AG09319 (cell line): ENCODE measurements at places on chromosomes 1 and 21.

- DNase-seq, result no peak
Measured at GRCh38 chr1:159177272-159177907, 6.0 kb downstream of the CADM3 start.

- DNase-seq, result no peak
Measured at GRCh38 chr21:36532769-36533467, 53.0 kb upstream of the CLDN14 start.

GRCh38 chr1:203227371-203228083 lies 1.9 kb downstream of the CHIT1 start:
- no peak for DNase-seq

DNA sequence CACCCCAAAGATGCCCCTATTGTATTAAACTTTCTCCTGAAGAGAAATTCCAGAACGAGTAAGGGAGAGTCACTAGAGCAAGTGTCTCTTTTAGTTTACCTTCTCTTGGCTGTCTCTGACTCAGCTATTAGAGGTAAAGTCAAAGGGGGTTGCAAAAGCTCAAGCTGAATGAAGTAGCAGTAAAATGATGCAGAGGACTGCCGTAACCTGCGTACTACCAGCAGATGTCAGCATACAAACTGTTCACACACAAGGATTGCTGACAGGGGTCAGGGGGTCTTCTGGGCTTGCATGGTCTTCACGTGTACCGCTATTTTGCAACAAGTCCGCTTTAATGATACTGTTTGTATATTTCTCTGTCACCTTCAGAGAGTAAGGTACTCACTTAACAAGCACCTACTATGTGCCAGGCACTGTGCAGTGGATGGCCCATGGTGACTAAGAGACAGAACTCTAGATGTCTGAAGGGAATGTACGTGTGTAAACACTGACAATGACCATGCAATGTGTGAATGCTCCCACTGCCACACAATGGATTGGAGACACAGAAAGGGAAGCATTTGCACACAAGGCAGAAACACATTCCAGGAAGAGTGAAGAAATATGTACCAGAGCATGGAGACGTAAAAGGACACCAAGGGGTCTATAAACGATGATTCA lies 34.9 kb downstream of the CHML start:
- no peak for DNase-seq

GRCh38 chr21:39660191-39660980 lies 47.6 kb downstream of the B3GALT5 start:
- DNase-seq, result peak; percentile 32

DNA sequence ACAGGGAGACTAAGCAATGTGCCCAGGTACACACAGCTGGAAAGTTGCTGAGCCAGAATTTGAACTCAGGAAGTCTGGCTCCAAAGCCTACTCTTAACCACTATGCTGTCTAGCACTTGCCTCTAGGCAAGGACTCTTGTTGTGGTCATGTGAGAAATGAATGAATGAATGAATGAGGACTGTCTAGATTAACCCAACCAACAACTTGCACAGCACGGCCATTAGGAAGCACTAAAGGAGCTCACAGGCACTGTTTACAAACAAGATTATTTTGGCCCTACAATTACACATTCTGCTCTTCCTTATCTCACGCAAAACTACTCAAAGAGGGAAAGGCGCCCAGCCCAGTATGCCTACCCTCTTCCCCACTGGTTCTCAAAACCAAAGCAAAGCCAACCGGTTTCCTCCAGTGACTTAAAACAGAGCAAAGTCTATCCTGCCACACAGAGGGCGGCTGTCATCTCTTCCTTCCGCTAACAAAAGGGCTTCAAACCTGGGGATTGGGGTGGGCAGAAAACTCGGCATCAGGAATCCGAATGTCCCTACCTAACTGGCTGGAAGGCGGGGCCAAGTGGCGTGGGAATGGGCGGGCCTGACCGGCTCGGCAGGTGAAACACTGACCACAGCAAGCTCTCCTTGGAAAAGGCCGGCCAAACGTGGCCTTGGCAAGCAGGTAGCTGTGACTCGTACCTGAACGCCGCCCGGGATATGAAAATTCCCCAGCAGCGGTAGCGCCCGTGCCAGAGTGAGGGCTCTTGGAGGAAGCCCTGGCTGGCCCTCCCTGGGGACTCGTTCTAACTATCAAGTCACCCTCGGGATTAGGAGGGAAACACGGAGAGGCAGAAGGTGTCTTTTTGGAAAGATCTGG lies 948 bp downstream of the STK40 start:
- no peak for DNase-seq

DNA sequence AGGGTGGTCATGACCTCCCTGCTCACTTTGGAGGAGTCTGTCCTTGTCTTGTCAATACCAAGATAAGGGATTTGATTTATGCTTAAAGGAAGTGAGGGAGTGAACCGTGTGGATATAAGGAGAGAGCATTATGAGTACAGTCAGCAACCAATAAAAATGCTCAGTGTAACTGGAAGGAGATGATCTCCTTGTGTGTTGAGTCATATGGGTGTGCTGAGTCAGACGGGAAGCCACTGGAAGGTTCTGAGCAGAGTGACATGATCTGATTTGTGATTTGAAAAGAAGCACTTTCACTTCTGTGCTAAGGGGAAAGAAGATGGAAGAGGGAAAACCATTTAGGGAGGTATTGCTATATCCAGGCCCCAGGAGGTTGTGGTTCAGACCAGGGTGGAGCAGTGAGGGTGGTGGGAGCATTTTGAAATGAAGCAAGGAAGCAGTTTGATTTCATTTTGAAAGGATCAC lies 2.5 kb upstream of the BCL10 start:
- peak; percentile 68 for DNase-seq

- no peak for DNase-seq
Measured at GRCh38 chr1:75838079-75838478, 41.4 kb downstream of the MSH4 start.

GRCh38 chr1:36279110-36279788 lies 26.9 kb upstream of the SH3D21 start:
- DNase-seq, result no peak

DNA sequence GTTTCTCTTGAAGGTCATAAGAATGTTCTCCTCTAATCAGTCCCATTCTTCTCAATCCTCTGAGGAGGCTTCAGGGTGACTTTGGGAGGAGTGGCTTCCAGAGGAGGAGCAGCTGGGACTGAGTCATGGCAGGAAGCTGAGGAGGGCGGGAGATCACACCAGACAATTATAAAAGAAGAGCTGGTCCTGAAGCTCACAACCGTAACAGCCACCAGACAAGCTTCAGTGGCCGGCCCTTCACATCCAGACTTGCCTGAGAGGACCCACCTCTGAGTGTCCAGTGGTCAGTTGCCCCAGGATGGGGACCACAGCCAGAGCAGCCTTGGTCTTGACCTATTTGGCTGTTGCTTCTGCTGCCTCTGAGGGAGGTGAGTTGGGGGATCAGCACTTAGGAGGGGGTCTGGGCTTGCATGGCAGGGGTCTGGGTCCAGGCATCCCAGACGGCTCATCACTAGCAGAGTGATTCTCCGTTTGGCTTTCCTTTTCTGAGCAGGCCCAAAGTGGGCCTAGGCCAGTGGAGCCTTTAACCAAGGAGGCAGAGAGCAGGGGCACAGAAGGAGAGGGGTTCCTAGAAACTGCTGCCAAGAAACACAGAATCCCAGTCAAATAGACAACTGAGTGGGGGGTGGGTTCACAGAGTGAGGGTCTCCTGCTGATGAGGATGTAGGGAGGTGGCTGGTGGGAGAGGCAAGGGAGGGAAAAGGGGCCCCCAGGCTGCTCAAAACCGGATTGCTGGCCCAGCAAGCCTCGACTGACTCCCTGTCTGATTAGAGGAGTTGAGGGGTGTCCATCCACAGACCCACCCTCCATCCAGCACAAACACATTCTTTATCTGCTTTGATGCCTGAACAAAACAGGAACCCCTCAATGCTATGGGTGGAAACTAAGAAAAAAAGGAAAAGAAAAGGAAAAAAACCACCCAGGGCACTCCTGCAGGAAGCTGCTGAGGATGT lies at the start of gene ECM1:
Gene ECM1 (plus strand): TSS at position 198 of the 953 bp plus-strand sequence. CDS start 101 bp downstream, at position 299.
- DNase-seq, result no peak

- DNase-seq, result no peak
Measured at GRCh38 chr1:186738926-186739325, 58.7 kb upstream of the PTGS2 start.

DNA sequence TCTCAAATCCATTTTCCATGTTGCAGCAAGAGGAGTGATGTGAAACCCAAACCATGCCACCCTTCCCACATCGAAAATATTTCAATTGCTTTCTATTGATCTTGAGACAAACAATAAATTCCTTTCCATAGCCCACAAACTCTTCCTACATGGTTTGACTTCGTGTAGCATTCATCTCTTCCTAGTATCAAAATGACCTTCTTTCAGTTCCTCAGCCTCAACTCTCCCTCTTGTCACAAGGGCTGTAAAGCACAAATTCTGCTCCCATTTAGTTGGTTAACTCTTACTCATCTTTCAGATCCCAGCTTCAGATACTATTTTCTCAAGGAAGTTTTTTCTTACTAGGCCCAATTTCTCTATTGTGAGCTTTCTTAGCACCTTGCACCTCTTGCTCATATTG lies 99.0 kb downstream of the ZNF281 start:
- DNase-seq, result no peak

DNA sequence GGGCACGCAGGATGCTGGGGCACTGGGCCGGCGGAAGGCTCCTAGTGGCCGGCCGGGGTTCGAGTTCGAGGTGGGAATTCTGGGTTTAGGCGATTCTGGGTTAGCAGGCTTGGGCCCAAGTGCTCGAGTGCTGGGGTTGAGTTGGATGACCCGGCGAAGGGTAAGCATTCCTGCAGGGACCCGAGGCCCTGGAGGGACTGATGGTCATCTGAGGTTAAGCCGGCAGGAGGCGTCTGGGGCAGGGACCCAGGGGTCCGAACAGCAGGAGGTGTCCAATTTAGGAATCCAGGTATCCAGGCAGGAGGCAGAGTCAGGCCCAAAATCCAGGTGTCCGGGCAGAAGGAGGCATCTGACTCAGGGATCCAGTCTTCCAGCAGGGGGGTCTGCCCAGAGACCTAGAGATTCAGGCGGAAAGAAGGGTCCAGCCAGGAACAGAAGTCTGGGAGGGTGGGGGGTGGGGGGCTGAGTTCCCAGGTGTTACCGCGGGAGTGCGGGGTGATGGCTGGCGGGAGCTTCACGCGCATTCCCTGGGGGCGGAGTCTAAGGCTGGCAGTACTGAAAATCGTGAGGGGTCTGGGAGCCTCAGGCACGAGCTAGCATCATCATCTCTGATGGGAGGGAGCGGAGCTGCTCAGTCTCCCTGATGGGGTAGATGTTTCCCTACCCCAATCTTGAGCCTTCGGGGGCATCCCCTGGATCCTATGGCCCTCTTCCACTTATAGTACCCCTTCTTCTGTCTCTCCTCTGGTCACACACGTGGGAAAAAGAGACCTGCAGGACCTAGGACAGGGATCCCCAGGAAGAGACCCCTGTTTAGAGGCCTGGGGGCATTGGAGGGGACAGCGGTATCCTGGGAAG lies 585 bp downstream of the GPR3 start:
- no peak for DNase-seq

DNA sequence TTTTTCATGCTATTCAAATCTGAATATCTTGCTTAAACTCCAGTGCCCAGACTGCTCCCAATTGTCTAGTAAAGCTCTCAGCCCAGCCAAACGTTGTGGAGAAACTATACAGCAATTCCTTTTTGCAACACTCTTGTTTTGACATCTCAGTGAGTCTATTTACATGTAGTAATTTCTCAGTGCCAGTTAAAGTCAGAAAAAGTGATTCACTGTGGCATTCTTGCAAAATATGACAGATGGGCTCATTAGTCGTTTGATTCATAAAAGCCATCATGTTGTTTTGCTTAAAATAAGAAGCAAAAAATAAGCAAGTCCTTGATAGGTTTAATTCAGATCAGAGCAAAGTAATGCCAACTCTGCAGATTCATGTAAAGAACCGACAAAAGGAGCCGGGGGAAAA lies 20.7 kb upstream of the TMPRSS15 start:
- DNase-seq, result no peak

GRCh38 chr1:196271212-196271947 lies 336.9 kb downstream of the KCNT2 start:
- no peak for DNase-seq

GRCh38 chr1:27360159-27361043 lies 6.4 kb downstream of the MAP3K6 start:
- no peak for DNase-seq

GRCh38 chr1:175628548-175629317 lies 114.7 kb downstream of the TNR start:
- DNase-seq, result no peak

DNA sequence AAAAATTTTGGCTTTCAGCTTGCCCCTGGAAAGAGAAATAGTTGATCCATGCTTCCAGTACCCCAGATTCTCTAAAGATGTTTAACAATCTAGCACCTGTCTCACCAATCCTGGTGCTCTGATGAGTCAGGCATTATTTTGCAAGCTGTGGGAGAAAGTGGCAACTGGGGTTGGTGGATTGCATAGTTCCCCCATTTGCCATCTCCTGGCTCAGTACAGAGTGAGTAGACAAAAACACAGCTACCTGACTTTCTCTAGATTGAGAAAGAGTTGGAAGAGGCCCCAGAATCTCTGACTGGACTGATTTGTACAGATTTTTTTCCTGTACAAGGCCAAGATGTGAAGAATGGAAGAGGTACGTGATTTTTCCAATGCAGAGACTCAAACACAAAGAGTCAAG lies 75.1 kb upstream of the NEGR1 start:
- no peak for DNase-seq

DNA sequence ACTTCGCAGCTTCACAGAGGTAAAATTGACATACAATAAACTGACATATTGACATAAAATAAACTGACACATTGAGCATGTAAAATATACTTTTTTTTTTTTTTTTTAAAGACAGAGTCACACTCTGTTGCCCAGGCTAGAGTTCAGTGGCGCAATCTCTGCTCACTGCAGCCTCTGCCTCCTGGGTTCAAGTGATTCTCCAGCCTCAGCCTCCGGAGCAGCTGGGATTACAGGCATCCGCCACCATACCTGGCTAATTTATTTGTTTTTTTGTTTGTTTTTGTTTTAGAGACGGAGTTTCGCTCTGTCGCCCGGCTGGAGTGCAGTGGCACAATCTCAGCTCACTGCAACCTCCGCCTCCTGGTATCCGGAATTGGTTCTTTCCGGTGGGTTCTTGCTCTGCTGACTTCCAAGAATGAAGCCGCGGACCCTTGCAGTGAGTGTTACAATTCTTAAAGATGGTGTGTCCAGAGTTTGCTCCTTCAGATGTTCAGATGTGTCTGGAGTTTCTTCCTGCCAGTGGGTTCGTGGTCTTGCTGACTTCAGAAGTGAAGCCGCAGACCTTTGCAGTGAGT lies 48.4 kb upstream of the CLIC4 start:
- DNase-seq, result no peak

- DNase-seq, result no peak
Measured at GRCh38 chr1:75671708-75672107, 52.8 kb upstream of the ACADM start.

GRCh38 chr1:113905435-113905861 lies 322 bp downstream of the DCLRE1B start:
- DNase-seq, result no peak

DNA sequence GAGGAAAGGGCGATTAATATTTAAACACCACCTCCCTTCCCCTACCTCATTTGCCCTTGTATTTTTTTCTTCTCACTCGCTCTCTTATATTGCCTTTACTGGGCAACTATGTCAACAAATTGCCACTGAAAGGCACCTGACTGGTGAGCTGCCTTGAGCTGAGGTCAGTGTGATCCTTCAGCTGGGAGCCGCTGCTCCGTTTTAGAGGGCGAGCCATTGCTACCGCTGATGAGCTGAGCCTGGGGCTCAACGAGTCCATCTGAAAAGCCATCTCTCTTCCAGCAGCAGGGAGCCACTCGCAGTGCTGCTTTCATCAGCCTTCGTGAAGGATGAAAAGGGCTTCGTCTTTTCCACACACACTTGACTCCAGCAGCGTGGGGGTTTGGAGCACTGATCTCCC lies 108.0 kb upstream of the KIF26B start:
- DNase-seq, result no peak
